ENCODE measurements at places on chromosomes 5 and 9.
A peak's percentile ranks its signal among the peaks of the same experiment; 100 is the strongest.

DNA sequence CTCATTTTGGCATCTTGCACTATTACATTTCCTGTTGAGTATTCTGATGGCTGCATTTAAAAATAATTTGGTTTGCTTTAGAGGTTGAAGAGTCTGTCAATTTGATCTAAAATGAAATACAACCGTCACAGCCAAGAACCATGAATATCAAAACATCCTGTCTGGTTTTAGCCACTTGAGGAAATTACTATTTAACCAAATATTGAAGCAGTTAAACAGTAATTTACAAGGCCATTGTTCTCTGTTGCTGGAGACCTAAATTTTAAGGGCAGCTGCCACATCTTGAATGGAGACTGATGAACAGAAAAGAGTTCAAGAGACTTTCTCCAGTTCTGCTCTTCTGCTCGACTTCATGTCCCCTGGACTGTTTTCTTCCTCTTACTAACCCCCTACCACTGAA lies 549.4 kb downstream of the LRRC70 start:
- DNase-seq = no peak

DNA sequence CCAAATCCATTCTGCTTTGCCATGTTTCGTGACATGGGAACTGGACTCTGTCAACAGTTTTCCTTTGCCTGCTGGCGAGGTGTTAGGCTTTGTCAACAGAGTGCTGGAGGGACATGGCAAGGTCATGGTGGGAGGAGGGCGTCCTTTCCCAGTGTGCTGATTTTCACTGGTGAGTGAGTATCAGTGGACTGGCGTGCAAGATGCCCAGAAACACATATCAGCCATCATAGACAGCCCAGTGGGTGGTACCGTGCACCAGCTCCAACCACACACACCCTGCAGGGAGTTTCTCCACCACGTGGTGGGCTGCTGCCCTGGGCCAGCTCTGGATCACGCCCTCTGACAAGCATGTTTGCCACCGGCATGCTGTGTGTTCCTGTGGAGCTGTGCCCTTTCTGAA lies 50.0 kb upstream of the ABL1 start:
- DNase-seq = no peak

DNA sequence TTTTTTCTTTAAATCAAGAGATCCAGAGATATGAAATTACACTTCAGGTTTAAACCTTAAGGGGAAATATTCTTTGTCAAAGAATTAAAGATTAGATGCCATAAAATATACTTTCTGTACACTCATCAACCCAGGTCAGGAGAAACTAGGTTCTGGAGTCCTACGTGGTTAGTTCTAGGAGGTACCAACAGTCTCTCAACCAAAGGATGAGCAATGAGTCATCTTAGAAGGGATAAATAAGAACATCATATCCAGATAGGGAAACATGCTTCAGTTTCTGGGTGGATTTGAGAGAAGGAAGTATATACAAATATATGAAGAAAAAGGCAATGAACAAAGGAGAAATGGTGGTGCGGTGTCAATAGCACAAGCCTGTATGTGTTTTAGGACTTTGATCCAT lies 98.2 kb downstream of the CSNK1G3 start:
- DNase-seq = no peak

DNA sequence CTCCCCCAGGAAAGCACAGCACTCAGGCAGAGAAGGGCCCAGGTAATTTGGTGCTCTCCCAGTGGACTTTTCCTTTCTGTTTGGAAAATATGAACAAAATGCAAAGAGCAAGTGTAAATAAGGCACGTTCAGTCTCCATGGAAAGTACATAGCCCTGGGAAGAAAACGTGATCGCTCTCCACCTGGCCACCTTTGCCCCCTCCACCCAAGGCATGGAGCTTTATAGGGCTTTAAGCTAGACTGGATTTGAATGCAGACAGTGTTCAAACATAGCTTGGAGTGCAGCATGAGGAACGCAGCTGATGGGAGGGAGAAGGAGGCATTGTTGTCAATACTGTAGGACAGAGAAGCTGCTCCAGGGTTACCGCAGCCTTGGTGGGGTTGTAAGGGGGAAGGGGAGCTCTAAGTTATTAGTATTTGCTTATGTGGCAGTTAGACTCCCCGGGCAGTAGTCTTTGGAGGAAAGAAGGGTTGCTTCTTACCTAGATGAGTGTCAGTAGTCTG lies 500.2 kb downstream of the SPOCK1 start:
- DNase-seq = no peak

- no peak for DNase-seq
Observed at GRCh38 chr9:98375138-98375726, 119.8 kb upstream of the TBC1D2 start.

DNA sequence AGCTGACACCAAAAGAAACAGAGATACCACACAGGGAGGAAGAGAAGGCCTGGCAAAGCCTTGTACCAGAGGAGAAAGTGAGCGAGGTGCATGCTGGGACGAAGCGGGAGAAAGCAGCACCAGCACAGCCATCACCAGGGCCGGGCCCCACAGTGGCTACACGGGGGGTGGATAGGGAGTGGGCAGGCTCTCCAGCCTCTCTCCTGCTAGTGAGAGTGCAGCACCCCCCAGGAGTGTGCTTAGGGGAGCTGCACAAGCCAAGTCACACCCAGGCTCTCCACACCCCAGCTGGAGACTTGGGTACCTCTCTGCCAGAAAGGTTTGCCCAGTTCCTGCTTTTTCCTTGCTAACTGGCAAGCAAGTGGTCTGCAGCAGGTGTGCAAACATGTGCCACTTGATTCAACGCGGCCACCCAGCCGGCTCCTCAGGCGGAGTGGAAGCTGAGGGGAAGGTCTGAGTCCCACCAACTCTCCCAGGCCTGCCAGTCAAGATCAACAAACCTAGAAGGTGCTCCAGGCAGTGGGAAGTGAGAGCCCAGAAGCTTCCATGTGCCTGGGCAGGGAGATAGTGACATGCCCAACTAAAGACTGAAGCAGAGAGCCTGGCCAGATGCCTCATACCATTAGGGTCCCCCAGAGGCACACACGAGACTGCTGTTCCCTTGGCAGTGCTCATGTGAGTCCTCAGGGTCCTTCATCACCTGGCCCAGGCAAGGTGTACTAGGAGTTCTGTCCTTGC lies 39.9 kb downstream of the BICD2 start:
- DNase-seq = no peak

- no peak for DNase-seq
Observed at GRCh38 chr5:140011297-140011802, 31.7 kb downstream of the NRG2 start.

GRCh38 chr5:93805616-93806379 lies 64.4 kb upstream of the POU5F2 start:
- no peak for DNase-seq

DNA sequence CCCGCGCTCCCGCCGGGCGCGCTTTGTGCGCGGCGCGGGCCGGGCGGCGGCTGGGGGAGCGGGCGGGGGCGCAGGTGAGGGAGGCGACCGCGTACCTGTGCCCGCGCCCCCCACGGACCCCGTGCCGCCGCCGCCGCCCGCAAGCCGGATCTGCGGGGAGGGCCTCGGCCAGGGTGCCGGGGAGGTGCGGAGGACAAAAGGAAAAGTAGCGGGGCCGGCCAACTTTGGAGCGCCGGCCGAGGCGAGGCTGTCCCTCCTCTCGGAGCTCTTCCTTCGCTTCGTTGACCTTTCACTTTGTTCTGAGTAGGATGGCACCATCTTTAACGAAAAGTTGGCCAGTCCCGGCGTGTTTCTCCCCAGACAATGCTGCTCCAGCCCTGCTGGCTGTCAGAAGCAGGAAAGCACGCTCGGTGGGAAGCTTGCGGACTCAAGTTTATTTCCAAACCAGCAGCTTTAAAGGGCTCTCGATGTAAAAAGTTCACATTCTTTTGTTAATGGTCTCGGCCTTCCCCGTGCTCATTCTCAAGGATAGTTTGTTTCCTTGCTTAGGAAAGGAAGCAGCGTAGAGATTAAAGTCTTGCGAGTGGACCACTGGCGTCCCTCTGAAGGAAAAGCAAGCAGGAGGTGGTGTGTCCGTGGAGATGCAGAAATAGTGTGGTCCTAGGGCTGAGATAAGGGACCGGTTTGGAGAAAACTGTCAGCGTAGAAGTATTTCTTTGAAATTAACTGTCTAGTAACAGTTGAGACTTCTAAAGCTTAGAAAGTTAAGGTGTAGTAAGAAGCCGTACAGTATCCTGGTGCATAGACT lies 639 bp downstream of the EHMT1 start:
- DNase-seq = peak; percentile 31

GRCh38 chr9:127825319-127826051 lies 22.8 kb downstream of the FPGS start:
- DNase-seq = no peak

GRCh38 chr5:168853972-168854371 lies 274.8 kb upstream of the PANK3 start:
- DNase-seq = peak; percentile 24

GRCh38 chr9:3299872-3300271 lies 225.9 kb downstream of the RFX3 start:
- DNase-seq = no peak

- DNase-seq = no peak
Observed at GRCh38 chr5:172911628-172911880, 47.7 kb upstream of the RPL26L1 start.

DNA sequence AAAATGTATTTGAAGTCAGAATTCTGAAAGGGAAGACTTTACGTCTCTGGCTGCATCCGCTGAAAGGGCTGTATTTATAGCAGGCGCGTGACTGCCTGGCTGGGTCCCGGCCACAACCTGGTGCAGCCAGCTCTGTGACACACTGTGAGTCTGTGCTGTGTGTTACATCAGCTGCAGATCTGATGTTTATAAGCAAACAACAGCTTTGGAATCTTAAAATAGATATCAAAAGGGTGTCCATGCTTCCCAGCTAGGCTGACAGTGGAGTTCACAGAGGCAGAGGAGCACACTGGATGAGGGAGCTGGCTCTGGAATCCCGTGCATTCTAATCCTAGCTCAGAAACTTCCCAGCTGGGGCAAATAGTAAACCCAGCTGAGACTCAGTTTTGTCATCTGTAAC lies 433.4 kb upstream of the BRINP1 start:
- no peak for DNase-seq

- DNase-seq = no peak
Observed at GRCh38 chr5:52837068-52837467, 49.4 kb downstream of the ITGA1 start.

DNA sequence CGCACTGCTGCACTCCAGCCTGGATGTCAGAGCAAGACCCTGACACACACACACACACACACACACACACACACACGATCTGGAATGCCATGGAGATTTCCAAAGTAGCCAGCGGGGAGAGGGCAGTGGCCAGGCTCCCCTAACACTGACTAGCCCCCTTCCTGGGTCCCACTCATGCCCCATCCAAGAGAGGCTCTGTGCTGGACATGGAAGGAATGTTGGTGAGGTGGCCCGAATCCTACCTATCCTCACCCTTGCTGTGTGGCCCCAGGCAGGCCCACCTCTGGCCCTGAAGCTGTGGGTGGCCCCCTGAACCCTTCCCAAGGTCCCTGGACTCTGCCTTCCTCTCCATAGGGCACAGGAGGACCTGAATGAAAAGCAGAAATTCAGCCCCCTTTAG lies 7.3 kb downstream of the BRD3 start:
- DNase-seq = no peak

DNA sequence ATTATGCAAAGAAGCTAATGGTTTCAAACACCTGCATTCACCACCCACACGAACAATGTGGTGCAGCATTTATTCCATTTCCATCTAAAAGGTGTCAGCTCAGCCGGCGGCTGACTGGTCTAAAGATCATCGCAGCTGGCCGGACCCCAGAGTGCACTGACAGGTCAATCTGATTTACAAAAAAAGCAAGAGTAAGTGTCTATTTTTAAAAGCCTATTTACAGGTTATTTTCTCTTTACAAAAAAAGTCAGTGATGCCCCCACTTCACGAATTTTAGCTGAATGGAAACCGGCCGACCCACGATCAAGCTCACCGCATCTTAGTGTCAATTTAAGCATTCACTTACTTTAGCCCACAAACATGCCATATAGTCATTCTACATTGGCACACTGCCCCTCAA lies 58.3 kb downstream of the SEMA4D start:
- no peak for DNase-seq

DNA sequence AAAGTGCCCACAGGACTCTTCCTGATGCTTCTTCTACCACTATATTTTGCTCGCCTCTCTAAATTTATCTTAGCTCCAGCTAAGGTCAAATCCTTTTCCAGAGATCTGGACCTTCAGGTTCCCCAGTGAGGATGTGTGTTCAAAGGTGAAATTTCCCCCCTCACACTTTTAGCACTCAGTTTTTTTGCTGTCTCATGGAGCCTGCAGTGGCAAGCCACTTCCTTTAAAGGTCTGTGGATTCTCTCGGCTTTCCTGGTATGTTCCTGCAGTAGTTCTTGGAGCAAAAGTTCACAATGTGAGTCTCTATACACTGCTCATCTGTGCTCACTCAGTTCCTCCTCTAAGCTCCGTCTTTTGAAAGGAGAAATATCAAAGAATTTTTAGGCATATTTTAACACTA lies 181.4 kb downstream of the LURAP1L start:
- DNase-seq = no peak

- peak; percentile 57 for DNase-seq
Observed at GRCh38 chr9:27528076-27528885, 1.3 kb downstream of the MOB3B start.

DNA sequence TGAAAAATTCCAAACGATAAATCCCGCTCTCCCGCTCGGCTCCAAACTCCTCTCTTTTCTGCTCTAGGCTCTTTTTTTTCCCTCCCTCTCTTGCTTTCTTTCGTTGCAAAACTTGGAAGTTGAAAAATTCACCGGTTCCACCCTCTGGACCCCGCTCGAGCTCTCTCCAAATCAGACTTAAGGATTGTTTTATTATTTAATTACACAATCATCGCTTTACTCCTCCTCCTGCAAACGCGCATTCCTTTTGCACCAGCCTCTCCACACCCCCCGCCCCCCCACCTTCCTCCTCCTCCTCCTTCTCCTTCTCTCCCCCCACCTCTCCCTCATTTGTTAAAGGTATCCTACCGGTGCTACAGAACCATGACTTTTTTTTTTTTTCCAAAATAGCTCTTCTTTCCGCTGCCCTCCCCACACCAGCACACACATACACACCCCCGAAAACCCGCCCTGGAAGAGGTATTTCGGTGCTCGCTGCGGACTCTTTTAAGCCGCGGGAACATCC lies 535 bp upstream of the NFIB start:
- DNase-seq = no peak

Measured in activated CD4-positive, alpha-beta T cell treated with anti-CD3 and anti-CD28 coated beads, Interleukin-2, amount 50 U/mL, for 16 hours (primary cell).